8988T (cell line): ENCODE measurements at places on chromosomes 12 and 14.

- DNase-seq: no peak
Observed at GRCh38 chr12:6925540-6926279, 2.0 kb upstream of the ATN1 start.

DNA sequence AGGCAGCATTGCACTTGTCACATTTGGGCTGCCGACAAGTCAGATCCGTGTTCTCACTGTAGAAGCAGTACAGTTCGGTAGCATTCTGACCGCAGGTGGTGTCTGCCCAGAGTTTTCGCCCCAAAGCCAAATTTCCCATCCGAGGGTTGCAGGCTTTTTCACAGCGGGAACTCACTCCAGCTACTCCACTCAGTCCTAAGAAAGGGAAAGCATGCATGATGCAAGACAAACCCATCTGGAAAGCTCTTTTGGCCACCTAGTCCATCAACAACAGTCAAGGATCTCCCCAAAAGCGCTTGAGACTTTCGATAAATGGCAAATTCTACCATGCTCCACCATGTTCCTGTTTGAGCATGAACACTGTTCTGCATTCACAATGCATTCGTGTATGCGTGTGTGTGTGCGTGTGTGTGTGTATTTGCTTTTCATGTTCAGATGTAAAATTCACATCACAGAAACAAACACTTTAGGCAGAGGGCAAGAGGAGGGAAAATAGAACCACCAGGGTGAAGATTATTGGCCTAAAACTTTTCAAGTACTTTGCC is 3.2 kb downstream of the NTN4 start:
- DNase-seq: no peak

DNA sequence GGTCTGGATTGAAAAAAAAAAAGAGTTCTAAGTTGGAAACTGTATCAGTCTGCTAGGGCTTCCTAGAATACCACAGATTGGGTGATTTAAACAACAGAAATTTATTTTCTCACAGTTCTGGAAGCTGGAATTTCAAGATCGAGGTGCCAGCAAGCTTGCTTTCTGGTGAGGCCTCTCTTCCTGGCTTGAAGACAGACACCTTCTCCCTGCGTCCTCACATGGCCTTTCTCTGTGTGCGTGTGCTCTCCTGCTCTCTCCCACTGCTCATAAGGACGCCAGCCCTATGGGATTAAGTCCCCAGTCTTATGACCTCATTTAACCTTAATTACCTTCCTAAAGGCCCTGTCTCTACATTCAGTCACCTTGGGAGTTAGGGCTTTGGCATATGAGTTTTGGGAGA is 215.5 kb downstream of the PIK3C2G start:
- DNase-seq: no peak

DNA sequence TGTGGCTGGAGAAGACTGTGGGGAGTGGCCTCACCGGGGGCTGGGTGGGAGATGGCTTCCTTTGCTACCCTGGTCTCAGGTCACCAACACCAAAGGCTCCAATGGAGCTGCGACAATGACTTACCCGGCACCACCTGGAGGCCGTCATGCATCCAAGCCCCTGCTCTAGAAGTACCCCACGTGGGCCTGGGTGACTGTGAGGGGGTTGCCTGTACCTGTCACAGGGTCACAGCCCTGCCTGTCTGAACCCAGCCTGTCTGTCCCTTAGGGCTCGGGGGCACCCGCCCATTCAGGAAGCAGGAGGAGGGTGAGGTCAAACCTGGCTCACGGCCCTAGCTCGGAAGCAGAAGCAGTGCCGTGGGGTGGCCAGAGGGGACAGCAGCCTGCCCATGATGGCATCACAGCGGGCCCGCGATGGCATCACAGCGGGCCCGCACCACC is 18.9 kb downstream of the ABCB9 start:
- DNase-seq: no peak

DNA sequence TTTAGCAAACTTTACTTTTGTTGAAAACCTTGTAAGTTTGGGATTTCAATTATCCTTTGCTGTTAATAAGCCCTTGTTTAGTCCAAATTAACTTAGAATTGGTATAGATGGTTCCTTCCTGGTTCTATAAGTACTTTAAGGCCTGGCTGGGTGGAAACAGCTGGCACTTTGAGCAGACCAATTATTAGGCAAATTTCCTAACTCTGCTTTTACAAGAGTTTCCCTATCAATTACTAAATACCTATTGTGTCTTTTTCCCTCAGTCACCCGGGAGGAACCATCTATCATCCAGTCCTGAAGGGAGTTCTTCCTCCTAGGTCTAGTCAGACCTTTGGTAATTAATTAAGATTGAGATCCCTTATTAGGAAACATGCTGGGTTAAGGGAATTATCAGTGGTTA is 138.0 kb downstream of the SLC38A6 start:
- DNase-seq: no peak

- no peak for DNase-seq
Observed at GRCh38 chr14:73290279-73290678, 53.0 kb downstream of the PAPLN start.
